ENCODE measurements at places on chromosomes 4 and X.

GRCh38 chr4:77579406-77580076 is 26.1 kb upstream of the CXCL13 start:
- DNase-seq, result no peak

- DNase-seq, result no peak
Measured at GRCh38 chr4:17335371-17335770, 176.5 kb downstream of the QDPR start.

- DNase-seq, result no peak
Measured at GRCh38 chrX:77962068-77962902, 7.2 kb downstream of the PGAM4 start.

GRCh38 chr4:55707507-55707906 is 71.4 kb upstream of the NMU start:
- no peak for DNase-seq

DNA sequence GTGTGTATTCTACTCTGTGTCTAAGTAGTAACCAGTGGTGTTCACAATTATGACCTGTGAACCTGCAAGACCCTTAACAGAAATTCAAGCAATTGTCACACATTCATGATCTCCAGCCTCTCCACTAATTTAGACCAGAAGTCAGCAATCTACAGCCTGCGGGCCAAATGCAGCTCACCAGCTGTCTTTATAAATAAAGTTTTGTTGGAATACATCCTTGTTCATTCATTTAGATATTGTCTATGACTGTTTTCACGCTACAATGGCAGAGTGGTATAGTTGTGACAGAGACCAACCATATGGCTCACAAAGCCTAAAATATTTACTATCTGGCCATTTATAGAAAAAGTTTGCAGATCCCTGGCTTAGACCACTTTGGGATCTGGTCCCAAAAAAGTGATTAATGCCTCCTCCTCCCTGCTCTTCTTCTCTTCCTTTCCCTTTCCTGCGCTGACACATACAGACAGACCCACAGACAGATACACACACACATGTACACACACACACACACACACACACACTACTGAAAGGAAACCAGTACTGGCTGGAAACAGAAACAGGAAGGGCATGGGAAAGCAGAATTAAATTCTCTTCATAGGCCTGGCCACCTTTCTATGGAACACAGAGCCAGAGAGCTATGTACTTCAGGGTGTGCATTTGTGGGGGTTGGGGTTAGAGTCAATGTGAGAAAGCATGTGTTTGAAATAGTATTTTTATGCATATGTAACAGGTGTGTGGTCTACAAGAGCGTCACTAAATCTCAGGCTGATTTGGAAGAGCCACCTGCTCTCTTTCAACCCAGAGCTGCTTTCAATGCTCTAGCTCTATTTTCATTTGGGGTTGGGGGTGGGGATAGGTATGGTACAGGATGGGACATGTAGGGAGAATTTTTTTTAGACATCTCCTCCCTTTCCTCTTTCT is 49.7 kb upstream of the TMEM164 start:
- no peak for DNase-seq

GRCh38 chr4:96145601-96146000 is 305.7 kb downstream of the PDHA2 start:
- no peak for DNase-seq

- no peak for DNase-seq
Measured at GRCh38 chr4:153494562-153494961, 28.4 kb downstream of the TMEM131L start.

DNA sequence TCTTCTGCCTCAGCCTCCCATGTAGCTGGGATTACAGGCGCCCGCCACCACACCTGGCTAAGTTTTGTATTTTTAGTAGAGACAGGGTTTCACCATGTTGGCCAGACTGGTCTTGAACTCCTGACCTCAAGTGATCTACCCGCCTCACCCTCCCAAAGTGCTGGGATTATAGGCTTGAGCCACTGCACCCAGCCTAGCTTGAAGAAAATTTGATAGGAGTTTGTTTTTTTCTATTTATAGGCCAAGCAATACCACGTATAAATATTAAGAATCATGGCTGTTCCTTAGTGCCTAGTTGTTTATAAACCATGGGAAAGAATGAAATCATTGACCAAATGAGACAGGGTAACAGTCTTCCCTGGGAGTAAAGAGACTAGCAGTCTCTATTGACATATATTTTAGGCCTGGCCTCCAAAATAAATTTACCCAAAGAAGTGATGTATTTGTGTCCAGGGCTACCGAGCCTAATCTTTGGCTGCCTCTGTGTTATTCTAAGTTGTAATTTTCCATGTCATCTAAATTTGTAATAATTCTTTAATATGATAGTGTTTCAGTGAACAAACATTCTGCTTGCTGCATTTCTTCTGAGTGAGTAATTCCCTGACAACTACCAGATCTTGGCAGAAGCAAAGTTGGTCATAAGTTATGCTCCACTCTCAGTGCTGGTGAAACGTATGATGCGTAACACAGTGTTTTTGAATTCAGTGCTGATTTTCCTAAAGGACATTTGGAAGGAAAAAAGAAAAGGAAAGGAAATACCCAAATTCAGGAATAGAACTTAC is 10.3 kb downstream of the PKD2 start:
- no peak for DNase-seq

GRCh38 chrX:18016941-18017340 is 155.8 kb upstream of the RAI2 start:
- no peak for DNase-seq

GRCh38 chrX:119072744-119073143 is at the start of gene CT47C1:
Gene CT47C1 (plus strand): TSS chrX:119072993. CDS start chrX:119073226, 233 bp downstream.
- no peak for DNase-seq

DNA sequence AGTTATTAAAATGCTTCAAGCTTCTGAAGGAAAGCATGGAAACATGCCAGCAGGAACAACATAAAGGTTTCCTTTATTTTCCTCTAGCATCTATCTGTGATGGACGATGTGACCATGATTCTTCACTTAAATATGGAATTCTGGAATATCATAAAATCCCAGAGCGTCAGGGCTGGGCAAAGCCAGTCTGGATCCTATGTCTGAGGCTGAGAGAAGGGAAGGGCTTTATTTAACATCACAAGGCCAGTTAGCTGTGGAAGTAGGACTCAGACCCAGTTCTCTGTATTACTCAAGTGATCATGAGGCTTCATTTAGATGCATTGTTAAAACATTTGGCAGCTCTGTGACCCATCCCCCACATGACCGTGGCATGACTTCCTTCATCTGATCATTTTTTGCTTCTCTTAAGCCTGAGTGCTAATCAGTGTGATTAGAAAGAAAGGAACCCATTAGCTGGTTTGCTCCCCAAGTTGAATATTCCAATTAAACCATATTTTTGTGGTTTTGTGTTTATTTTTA is 40.9 kb upstream of the EOLA2 start:
- DNase-seq, result no peak

DNA sequence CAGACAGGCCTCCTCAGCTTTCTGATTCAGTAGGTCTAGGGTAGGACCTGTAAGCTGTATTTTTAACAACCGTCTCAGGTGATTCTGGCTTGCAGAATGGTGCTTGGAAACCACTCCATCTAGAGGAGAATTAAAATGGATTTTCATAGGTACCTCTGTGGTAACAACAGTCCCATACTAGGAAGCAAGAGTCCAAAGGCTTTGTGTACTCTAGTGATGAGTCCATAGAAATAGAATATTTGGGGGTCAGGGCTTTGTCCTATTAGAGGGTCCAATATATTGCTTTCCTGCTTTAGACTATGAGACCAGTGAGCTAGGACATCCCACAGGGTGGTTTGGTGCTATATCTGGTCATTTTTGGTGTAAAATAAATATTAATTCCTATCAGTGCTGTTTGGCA is 242.0 kb downstream of the SCFD2 start:
- DNase-seq, result no peak

GRCh38 chr4:182294451-182294850 is 51.2 kb downstream of the TENM3 start:
- no peak for DNase-seq

Data from T-helper 1 cell (primary cell).